ENCODE measurements at places on chromosomes 7 and 10.

DNA sequence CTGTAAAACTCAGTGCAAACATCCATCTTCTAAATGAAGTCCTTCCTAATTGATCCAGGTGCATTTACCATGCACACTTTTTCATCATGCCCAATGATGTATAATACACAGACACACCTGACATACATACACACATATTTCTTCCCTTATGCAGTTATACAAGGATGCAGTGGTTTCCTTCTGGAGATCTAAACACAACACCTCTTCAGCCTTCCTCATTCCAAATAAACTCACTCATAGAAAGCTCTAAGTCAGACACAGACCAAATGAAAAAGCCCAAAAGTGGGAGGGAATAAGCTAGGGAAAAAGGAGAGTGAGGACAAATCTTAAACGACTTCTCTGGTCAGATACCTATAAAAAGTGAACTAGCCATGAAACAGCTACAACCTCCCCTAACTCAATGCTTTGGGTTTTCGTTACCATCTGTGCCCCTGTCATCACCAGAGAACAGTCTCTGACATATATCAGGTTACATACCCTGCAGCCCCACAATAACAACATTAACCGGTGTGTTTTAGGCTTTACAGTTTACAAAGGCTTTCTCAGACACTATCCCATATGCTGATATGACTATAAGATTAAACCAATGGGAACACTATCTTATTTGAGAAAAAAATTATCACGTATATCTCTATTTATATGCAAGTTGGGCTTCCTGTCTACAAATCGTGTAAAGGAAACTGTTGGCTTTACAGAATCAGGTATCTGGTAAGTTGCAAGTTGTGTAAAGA lies 675.2 kb downstream of the PHTF2 start:
- no peak for DNase-seq

GRCh38 chr7:80298201-80298600 lies 163.6 kb downstream of the GNAI1 start:
- no peak for DNase-seq

- no peak for DNase-seq
These were observed 92.0 kb downstream of the ITGA8 start for GRCh38 chr10:15627617-15628196.

- no peak for DNase-seq
These were observed 20.4 kb downstream of the CCDC71L start for GRCh38 chr7:106640368-106641141.

DNA sequence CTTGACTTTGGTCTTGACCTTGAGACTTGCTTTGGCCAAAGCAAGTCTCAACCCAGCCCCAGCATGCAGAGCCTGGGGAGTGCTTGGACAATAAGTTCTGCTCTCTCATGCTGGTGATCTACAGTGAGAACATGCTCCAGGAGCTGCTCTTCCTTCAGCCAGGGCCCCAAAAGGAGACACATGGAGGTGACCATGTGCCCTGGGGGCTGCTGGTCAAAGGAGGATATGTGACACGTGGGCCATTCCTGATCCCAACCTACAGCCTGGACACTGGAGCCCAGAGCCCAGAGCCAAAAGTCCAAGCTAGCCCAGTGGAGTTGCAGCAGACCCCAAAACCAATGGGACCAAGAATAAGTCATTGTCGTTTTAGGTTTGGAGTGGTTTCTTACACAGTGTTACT lies 78.2 kb upstream of the CHST15 start:
- no peak for DNase-seq

GRCh38 chr7:156017916-156018700 lies 205.8 kb upstream of the SHH start:
- no peak for DNase-seq

- DNase-seq, result no peak
These were observed 39.1 kb downstream of the SORBS1 start for GRCh38 chr10:95522117-95522516.

DNA sequence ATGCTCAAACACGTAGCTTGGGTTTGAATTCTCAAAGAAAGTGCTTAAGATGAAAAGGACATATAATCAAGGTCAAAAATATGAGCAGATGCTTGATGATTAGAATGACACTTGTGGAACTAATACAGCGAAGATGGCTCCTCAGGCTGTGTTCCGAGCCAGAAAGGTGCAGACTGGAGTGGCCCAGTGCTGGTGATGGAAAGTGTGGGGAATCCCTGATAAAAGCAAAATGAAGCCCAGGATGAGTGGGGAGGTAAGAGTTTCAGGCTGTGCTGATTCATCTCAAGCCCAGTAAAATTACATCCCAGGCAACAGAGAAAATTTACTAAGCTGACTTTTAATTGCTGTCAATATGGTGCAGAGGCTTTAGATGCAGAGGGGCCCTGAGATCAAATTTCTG lies 77.8 kb upstream of the IKZF1 start:
- DNase-seq, result no peak

DNA sequence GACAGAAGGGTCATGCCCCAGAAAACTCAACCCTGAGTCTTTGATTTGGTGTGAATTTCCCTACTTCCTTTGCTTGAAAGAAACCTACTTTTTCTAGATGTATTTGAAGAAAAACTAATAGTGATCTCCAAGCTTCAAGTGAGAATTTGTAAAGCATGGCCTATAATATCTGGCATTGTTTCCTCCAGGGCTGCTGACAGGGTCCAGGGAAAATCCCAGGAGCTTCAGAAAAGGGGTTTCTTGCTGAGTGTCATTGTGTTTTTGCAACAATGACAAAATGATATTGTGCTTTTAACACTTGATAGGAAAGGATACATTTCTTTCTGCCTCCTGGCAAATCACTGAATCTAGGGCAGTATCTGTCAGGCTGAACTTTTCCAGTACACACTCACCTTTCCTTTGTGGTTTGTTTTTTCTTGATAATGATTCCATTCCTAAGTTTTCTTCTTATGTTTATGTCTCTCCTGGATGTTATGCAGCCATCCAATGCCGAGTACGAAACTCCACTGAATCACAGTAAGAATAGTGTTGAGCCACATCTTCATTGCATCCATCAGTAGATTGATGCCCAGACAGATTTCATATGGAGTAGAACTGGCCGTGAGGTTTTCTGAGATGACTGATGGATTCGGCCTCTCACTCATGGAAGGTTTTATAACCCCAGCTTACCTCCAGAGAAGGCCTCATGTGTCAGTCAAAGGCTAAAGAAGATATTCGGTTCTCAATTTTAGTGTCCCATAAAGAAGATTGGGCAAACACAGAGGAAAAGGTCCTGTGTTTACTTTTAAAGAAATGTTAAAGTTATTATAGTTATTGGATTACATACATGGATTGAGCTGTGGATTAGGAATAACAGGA lies 76.9 kb upstream of the STEAP1B start:
- DNase-seq, result no peak

GRCh38 chr7:36690041-36690440 lies 34.3 kb downstream of the AOAH start:
- DNase-seq, result no peak

- no peak for DNase-seq
These were observed 3.3 kb upstream of the OR2F2 start for GRCh38 chr7:143931739-143932138.

- no peak for DNase-seq
These were observed 143.2 kb downstream of the SH3PXD2A start for GRCh38 chr10:103712146-103712545.

DNA sequence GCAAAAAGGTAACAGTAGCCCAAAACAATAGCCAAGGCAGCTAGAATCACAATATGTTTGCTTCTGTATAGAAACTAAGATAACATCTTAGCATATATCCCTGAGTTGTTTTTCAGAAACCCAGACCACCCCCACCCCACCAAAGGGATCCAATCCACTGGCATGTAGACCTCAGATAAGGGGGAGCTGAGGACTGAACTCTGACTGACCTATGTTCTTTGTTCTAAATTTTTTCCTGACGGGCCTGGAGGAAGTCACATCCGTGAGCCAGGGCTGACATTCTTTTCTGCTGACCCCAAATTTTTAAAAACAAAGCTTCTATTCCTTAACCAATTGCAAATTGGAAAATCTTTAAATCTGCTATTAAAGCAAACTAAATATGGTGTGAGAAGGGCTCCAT lies 493.9 kb upstream of the IGFBP3 start:
- no peak for DNase-seq

DNA sequence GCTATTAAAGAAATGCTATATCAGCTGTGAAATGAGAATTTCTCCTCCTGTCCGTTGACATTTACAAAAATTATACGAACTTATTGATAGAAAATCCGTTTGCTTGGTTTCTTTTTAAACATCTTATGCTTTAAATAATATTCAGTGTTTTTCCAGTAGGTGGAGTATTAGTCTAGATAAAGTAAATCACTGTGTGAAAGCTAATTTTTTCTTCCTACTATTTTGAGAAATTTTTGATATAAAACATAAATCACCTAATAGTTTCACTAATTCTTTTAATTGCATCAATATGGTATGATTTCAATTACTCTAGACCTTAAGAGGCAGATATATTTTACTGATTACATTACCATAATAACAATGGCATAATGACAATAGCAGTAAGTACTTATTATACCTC lies 335.2 kb upstream of the C7orf33 start:
- DNase-seq, result no peak

DNA sequence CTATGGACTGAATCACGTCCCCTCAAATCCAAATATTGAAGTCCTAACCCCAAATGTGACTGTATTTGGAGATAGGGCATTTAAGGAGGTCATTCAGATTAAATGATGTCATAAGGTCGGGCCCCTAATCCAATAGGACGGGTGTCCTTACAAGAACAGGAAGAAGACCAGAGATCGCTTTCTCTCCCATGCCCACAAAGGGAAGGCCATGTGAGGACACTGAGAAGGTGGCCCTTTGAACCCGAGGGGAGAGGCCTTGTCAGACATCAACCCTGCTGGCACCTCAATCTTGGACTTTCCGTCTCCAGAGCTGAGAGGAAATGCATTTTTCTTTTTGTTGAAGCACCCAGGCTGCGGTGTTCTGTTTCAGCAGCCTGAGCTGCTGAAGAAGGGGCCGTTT lies 72.3 kb upstream of the KLF6 start:
- DNase-seq, result no peak

- no peak for DNase-seq
These were observed 36.7 kb upstream of the LRRC4 start for GRCh38 chr7:128067983-128068382.

DNA sequence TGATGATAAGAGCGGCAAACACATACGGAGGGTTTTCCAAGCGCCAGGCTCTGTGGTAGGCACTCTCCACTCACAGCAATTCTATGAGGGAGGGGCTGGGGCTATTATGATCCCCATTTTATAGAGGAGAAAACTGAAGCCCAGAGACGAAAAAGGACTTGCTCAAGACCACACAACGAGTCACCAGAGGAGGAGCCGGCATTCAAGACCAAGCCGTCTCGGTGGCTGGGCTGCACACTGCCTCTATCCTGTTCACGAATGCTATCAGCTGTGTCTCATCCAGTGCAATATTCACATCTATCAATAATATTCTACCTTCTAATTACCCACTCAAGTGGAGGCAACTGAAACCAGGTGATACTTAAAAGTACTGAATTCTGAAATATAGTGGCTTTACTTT lies 67.8 kb upstream of the NMT2 start:
- DNase-seq, result no peak

- DNase-seq, result no peak
These were observed 221.0 kb downstream of the TWIST1 start for GRCh38 chr7:18896343-18896975.

GRCh38 chr10:64209561-64209960 lies 688.4 kb downstream of the REEP3 start:
- DNase-seq, result no peak

DNA sequence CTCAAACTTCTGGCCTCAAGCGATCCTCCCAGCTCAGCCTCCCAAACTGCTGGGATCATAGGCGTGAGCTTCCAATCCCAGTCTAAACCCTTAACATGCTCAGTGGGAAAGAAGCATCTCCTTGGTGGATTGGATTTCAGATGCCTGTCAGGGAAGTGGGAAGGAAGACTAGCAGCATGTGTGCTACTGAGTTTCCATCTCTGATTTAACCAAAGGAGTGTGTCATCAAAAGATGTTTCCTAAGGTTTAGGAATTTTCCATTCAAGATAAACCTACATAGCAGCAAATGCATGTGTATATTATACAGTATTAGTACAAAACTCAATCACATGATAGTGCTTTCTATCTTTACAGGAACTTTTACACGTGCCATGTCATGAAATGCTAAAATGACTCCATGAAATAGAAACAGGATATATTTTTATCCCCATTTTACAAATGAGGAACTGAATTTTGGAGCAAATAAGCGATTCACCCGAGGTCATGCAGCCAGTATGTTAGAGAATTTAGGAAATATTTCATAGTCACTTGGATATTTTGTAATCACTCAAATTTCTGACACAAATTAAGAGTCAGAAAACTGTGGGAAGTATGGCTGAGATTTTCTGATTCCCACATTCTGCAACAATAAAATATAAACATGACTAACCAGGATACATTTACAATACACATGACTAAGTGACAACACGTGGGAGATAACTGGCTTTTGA lies 11.4 kb upstream of the TMEM26 start:
- no peak for DNase-seq

GRCh38 chr7:16422917-16423316 lies 1.6 kb upstream of the CRPPA start:
- DNase-seq, result no peak

DNA sequence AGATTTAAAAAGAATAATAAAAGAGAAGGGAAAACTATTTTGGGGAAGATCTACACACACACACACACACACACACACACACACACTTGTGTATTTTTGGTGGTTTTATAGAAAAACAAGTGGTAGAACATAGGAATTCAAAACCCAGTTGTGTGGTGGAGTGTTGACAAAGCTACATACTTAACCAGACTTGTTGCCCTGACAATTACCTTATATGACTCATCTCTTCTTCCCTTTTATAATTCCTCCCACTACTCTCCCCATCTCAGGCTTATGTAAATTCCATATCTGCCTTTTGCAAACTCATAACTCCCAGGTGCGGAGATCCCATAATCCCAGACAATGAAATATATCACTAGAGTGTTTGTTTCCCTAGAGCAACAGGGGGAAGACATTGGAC lies 873.7 kb downstream of the NXPH1 start:
- DNase-seq, result no peak

- DNase-seq, result no peak
These were observed 116.0 kb upstream of the PDLIM1 start for GRCh38 chr10:95406651-95407280.

DNA sequence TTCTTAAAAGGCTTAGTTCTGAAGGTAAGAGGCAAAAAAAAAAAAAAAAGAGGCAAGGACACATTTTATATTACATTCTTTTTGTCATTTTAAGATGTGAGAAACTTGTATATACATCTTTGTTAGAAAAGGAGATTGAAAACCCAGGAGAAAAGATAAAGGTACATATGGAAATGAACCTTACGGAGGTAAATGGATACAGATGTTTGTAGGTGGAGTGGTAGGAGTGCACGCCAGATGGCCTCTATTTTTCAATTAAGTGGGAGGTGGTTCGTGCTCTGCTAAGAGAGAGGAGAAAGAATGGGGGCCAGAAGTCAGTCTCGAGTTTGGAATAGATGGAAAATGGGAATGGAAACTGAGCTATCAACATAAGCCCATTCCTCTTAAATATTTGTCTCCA lies 622.5 kb upstream of the GHITM start:
- no peak for DNase-seq

- DNase-seq, result no peak
These were observed 90.4 kb downstream of the BMS1 start for GRCh38 chr10:42872865-42873435.

Measured in nucleus accumbens (tissue), 56 donors.